Motor neuron (in vitro differentiated cells): ENCODE measurements at places on chromosomes 1 and 21.

GRCh38 chr1:17118268-17118667 is 983 bp downstream of the PADI2 start:
- no peak for ATAC-seq

GRCh38 chr1:111770916-111771315 is 15.2 kb downstream of the DDX20 start:
- no peak for ATAC-seq

DNA sequence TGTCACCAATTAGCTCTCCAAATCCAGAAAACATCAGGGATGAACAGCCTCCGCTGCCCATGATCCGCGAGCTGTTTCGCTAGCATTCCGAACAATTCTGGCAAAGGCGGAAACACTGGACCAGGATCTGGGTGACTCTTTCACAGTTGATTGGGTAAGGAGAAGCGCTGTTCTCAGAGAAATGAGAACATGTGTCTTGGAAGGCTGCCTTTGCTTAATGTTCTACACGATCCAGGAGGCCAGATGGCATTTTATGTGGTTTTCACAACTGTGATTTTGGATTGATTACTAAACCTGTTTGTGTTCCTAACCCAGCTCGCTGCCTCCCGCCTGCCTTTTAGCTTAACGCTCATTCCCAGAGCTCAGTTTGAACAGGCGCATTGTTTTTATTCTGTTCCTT is 144.0 kb downstream of the KIF26B start:
- no peak for ATAC-seq

GRCh38 chr1:211196880-211197279 is 62.3 kb upstream of the RCOR3 start:
- ATAC-seq, result no peak

DNA sequence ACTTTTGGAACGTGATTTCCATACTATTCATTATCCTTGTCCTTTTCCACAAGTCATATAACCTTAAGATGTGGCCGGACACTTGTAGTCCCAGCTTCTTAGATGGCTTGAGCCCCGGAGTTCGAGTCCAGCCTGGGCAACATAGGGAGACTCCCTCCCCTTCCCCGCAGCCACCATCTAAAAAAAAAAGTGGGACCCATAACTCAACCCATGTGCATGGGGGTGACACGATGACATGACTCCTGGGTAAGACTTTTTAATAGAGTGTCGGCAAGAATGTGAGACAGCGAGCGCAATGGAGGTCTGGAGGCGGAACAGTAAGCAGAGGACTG is 25.7 kb downstream of the MIA3 start:
- ATAC-seq, result no peak

- no peak for ATAC-seq
Measured at GRCh38 chr1:46484783-46485490, 4.7 kb upstream of the DMBX1 start.
